ENCODE measurements at places on chromosomes 1 and 21.

GRCh38 chr1:162113419-162113818, 43.9 kb downstream of the NOS1AP start:
- DNase-seq: no peak

DNA sequence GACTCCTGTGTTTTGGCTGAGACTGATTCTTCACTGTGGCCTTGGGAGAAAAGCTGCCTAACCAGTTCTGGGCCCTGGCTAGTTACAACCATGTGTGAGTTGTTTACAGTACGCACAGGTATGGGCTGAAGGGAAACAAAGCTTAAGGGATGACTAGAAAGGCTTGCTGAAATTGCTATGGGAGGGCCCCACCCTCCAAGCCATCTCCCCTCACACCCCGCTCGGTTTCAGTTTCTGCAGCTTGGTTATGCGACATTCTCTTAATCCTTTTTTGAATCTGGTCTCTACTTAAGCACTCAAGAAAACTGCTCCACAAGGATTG, 43.1 kb downstream of the PBX1 start:
- DNase-seq: no peak

DNA sequence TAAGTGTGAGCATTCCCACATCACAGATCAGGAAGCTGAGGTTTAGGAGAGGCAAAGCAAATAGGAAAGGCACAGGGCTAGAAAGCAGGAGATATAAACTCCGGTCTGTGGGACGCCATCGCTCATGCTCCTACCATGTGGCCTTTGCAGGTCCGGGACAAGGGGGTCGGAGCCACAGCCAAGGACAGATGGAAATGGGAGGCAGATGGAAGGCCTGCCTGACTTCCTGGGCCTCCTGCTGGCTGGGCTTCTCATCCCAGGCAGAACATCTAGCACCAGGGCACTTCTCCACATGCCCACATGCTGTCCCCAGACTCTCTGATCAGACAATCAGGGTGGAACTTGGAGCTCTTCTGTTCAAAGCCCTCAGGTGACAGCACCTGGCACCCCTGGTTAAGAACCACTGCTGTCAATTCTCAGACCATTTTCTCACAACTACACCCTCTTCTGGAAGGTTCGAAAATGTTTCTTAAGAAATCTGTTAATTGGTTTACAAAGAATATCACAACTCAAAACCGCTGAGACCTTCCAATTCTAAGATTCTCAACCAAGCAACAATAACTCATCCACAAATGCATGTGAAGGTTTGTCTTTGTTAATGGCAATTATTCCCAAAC, 173.3 kb upstream of the EDN2 start:
- no peak for DNase-seq

- DNase-seq: no peak
These were observed 83.1 kb upstream of the BARHL2 start for GRCh38 chr1:90800012-90800717.

GRCh38 chr21:38843806-38844503, 38.2 kb downstream of the ETS2 start:
- DNase-seq: no peak

GRCh38 chr1:42639116-42639515, 19.1 kb upstream of the PPIH start:
- DNase-seq: no peak

- no peak for DNase-seq
These were observed 222.3 kb downstream of the RHOU start for GRCh38 chr1:228957535-228957934.

DNA sequence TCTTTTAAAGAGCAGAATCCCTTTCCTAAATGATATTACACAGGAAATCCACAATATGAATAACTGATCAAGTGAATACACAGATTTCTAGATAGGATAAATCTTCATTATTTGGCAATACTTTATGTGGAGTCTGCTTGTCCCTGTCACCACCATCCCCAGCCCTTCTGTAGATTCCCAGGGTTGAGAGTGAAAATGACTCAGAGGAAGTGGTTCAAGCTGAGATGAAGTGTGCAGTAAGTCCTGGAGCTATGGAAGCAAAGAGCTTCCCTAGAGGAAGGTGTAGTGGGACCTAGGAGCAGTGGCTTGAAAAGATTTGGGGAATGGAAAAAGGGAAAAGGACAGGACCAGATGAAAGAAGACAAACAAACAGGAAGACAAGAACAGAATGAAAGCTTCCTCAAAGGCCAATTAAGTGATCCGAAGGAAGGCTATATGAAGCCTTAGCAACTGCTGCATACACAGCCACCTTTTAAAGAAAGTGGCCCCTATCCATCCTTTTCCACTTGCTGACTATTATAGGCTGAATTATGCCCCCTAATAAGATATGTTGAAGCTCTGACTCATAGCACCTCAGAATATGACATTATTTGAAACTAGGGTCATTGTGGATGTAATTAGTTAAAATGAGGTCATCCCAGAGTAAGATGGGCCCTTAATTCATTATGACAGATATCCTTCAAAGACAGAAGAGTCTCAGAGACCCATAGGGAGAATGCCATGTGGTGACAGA, 96.5 kb upstream of the CAMK1G start:
- DNase-seq: no peak

- DNase-seq: no peak
These were observed 17.8 kb upstream of the LRRC47 start for GRCh38 chr1:3814065-3814464.

GRCh38 chr1:22652881-22653316, at the start of gene C1QB:
C1QB (plus strand) TSS chr1:22653236; CDS start chr1:22659463, 6,227 bp downstream.
- no peak for DNase-seq

- DNase-seq: no peak
These were observed 69.2 kb downstream of the ROR1 start for GRCh38 chr1:63843010-63843409.

DNA sequence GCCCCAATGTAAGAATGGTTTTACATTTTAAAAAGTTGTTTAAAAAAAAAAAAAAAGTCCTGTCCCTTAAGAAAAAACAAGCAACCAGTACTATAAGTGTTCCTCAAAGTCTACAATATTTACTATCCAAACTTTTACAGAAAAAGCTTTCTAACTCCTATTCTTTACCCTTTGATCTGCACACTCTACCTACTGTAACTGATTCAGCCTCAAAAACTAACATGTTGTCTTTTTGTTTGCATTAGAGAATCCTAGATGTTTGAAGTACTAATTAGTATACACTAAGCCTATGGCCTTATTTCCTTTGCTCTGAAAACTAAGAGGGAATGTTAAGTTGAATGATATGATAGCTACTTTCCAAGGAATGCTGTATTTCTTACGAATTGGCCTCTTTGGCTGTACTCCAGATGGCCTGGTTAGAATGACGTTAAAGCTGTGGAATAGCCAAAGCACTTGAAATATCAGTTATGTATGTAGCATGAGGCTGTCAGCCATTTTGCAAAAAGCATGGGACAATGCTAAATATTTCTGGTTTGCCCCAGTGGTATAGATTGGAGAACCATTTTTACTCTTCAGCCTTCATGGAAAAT, 234.8 kb downstream of the GPR52 start:
- no peak for DNase-seq

DNA sequence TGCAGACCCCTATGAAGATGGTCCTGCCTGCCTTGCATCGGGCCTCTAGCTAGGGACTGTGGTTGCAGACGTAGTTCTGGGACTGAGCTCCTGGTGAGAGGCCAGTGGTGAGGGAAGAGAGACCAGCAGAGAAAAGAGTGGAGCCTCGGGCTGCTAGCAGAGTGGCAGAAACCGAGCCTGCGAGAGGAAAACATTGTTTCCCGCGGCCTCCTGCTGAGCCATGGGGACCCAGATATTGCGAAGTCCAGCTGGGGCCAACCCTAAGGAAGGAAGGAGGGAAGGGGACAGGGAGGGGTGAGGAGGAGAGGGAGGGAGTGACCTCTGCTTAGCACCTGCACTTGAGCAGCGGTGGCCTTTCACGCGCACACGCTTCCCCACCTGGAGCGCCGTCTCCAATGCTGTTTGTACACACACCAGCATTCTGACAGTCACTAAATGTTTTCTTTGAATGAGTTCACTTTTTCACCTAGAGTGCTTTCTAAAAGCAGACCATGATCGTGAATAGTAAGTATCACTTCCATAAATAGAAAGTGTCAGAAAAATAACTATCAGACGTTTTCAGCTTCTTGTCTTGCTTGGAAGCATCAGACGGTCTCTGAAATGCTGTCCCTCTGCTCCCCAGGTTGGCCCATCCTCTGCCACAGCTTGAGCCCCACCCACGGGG, 2.5 kb upstream of the FNDC10 start:
- DNase-seq: no peak

DNA sequence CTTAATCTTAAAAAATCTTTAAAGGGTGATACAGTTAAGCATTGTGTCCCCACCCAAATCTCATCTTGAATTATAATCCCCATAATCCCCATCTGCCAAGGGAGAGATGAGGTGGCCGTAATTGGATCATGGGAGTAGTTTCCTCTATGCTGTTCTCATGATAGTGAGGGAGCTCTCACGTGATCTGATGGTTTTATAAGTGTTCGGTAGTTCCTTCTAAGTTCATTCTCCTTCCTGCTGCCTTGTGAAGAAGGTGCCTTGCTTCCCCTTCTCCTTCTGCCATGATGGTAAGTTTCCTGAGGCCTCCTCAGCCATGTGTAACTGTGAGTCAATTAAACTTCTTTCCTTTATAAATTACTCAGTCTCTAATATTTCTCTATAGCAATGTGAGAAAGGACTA, 10.7 kb downstream of the DHRS3 start:
- no peak for DNase-seq

- DNase-seq: no peak
These were observed 310.0 kb downstream of the LMO4 start for GRCh38 chr1:87638636-87639035.

DNA sequence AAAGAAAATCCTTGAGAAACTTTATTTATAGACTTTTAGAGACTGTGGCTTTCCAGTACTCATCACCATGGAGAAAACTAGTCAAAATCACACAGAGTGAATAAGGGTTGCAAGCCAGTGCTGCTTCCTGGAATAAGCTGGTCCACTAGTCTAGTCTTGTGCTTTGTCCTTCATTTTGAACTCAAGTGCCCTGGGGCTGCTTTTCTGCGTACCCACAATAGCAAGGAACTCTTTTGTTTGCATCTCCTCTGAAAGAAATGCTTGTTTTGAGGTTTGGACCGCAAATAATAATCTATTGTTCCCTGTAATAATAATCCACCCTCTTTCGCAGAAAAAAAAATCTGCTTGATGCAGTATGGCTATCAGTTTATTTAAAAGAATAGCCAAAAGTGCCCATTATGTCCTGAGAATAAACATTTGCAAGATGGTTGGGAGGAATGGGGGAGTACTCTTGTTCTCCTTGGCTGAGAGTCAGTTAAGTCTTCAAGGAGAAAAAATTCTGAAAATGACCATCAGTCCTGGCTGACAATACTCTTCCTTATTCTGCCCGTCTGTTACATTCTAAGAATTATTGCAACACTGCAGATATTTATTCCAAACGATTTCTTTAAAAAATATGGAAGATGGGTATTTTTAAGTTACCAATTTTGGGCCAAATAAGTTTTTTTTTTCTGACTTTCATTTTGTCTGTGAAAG, 41.9 kb downstream of the MPZL1 start:
- DNase-seq: no peak

GRCh38 chr21:37921091-37921490, 4.8 kb upstream of the KCNJ6 start:
- no peak for DNase-seq

DNA sequence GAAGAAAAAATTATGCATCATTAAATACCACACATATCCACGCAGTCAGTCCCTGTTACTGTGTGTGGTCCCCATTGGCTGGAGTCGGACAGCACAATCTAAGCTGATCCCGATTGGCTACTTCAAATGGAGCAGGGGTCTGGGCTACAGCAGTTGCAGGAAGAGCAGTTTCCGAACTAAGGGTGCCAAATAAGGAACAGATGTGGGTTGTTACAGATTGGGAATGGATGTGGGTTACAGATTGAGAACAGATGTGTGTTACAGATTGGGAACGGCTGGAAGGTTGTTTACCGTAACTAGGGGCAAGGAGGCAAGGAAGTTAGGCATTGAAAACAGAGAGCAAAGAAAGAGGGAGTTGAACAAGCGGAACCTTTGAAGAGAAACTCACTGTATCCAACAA, 19.9 kb downstream of the OR2L13 start:
- DNase-seq: no peak

- no peak for DNase-seq
These were observed 9.4 kb upstream of the PGD start for GRCh38 chr1:10389271-10389973.

- no peak for DNase-seq
These were observed 31.9 kb downstream of the SPTA1 start for GRCh38 chr1:158654571-158654970.

GRCh38 chr1:192602757-192603156, 27.2 kb downstream of the RGS1 start:
- DNase-seq: no peak

GRCh38 chr1:33150522-33150921, 31.3 kb downstream of the TRIM62 start:
- DNase-seq: no peak

GRCh38 chr21:33856893-33857527, 58.6 kb downstream of the ATP5PO start:
- DNase-seq: no peak

DNA sequence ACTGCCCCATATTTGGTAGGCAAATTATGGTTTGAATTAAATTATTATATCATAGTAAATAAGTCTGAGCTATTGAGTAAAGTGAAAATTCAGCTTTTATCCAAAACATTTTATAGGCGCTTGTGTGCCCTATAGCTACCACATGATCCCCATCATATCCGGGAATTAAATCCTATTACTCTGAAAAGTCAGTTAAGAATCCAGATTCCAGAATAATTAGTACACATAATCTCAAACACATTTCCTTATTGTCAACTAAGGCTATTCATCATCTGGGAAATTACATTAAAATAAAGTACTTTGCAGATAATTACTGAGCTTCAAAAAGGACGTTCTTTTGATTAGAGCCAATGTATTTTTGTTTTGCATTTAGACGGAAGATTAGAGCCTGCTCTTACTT, 72.3 kb downstream of the CTH start:
- no peak for DNase-seq

DNA sequence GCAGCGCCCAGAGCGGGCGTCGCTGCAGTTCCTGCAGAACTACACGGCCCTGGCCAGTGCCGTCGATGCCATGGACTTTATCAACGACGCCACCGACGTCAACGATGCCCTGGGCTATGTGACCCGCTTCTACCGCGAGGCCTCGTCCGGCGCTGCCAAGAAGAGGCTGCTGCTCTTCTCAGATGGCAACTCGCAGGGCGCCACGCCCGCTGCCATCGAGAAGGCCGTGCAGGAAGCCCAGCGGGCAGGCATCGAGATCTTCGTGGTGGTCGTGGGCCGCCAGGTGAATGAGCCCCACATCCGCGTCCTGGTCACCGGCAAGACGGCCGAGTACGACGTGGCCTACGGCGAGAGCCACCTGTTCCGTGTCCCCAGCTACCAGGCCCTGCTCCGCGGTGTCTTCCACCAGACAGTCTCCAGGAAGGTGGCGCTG, 22.0 kb downstream of the COL6A1 start:
- DNase-seq: no peak

DNA sequence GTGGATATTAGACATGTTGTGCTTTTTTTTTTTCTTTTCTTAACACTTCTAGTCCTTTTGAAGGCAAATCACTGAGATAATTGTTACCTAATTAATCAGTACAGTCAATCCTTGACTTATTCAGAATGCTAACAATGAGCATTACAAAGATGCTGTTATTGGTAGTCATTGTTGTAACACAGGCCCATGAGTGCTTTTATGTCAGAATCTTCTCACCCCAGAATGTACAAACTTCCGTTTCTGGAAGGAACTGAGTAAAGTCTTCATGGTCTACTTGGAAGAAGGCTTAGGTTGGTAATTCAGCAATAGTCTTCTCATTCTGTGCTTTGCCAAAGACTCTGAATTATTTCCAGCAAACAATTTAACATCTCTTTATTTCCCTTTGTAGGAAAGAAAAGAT, 3.1 kb downstream of the KCNK1 start:
- DNase-seq: no peak

GRCh38 chr21:29315131-29315749, 16.5 kb downstream of the BACH1 start:
- no peak for DNase-seq

Data from activated T-cell treated with anti-CD3 and anti-CD28 coated beads for 48 hours (primary cell).